ENCODE measurements at places on chromosomes 7 and 10. TPM values are rescaled to one million over a fixed set of nuclear protein-coding genes. Genes with fewer than 3 reads are reported as not detected.

The JCAD gene
- not detected for total RNA-seq

The TMEM225B gene
- 0.20 TPM for total RNA-seq

The SH3PXD2A gene
- total RNA-seq, result 1.7 TPM

The AKR1C8 gene
- not detected for total RNA-seq

The NAT16 gene
- total RNA-seq, result not detected

The BCCIP gene
- 103 TPM for total RNA-seq

The UCN3 gene
- total RNA-seq, result not detected

The SGMS1 gene
- 23.1 TPM for total RNA-seq

The AGR2 gene
- total RNA-seq, result not detected

The SPOCK2 gene
- 0.05 TPM for total RNA-seq

The ASAH2 gene
- 1.9 TPM for total RNA-seq

The TBX20 gene
- 4.3 TPM for total RNA-seq

The HOXA4 gene
- 4.9 TPM for total RNA-seq

The CDNF gene
- total RNA-seq, result not detected

The CFAP58 gene
- total RNA-seq, result 1.0 TPM

The AFAP1L2 gene
- 1.7 TPM for total RNA-seq

The NODAL gene
- not detected for total RNA-seq

The NME8 gene
- not detected for total RNA-seq

The AEBP1 gene
- total RNA-seq, result 0.44 TPM

The STRIP2 gene
- total RNA-seq, result 12.1 TPM

The GPR85 gene
- total RNA-seq, result 0.15 TPM

The GPR37 gene
- 6.2 TPM for total RNA-seq

The CC2D2B gene
- not detected for total RNA-seq

The TRPV5 gene
- not detected for total RNA-seq

The MEST gene
- total RNA-seq, result 177 TPM

The STAMBPL1 gene
- total RNA-seq, result 22.8 TPM

All from M059J (cell line).